ENCODE measurements at places on chromosomes 7 and 10.

DNA sequence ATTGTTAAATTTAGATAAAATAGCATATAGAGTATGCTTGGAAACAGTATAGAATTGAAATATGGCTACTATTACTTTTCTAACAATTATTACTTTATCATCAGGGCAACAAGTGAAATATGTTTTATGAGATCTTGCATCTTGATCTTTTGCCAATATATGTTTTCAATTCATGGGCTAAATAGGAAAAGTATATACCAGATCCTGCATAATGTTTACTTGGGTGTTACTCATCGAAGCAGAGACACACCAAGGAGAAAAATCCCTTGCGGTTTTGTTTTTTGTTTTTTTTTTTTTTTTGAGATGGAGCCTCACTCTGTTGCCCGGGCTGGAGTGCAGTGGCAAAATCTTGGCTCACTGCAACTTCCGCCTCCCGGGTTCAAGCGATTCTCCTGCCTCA lies 541.4 kb downstream of the SUGCT start:
- peak; percentile 45 for DNase-seq

GRCh38 chr10:69160809-69161241 lies 19.2 kb upstream of the SUPV3L1 start:
- peak; percentile 28 for DNase-seq

GRCh38 chr10:30940256-30940655 lies 91.4 kb downstream of the ZNF438 start:
- DNase-seq = no peak

DNA sequence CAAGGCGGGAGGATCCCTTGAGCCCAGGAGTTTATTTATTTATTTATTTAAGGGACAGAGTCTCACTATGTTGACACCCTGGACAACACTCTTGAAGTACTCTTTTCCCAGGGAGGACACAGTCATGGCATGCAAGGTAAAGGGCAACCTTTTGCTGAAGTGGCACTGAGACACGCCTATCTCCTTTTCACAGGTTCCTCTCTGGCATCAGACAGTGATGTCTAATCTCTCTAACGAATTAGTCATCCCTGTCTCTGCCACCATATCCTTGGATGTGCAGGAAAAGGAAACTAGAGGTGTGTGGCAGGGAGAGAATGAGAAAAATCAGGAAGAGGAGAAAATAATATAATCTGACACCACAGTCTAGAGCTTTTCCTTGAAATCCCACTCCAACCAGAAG lies 19.5 kb downstream of the CPVL start:
- DNase-seq = no peak

DNA sequence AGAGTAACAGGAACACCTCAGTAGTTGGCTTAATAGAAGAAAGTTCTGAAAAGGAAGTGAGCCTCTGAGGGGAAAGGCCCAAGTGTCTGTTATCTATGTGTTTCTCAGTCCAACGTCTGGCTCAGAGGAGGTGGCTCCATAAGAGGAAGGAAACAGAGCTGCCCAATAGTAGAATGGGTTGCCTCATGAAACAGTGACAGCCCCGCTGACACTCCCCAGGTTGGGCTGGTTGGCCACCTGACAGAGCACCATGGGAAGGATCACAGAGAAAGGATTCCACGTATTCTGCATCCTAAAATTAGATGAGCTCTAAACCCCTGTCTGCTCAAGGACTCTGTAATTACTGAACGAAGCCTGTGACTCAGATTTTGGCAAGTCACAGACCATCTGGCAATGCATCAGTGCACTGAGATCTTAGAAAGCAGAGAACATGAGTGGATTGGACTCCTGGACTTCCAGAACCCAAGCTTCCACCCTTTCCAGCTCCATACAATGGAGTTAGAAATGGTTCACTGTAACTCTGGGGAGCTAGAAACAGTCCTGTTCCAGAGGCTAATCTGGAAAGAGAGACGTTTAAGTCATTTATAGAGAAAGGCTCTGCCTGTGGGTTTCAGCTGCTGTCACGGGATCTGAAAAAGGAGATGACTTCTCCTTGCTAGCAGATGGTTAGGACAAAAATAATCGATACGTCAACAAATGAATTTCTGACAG lies 2.9 kb downstream of the PKD2L1 start:
- DNase-seq = no peak

DNA sequence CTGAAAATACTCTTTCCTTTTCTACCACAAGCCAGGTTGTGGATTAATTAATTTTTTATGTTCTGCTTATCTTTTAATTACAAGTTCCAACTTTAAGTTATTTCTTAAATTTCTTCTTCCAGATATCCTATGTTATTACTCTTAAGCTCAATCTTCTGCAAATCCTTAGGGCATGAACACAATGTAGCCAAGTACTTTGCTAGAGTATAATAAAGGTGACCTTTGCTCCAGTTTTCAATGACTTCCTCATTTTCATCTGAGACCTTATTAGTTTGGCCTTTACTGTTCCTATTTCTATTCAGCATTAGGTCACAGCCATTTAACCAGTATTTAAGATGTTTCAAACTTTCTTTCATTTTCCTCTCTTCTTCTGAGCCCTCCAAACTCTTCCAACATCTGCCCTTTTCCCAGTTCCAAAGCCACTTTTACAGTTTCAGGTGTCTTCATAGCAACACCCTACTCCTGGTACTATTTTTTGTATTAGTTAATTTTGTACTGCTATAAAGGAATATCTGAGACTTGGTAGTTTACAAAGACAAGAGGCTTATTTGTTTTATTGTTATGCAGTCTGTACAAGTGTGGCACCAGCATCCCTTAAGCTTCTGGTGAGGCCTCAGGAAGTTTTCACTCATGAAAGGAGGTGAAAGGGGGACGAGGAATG lies 886.2 kb upstream of the GHITM start:
- no peak for DNase-seq

GRCh38 chr7:139708541-139708940 lies 69.3 kb downstream of the HIPK2 start:
- DNase-seq = no peak

DNA sequence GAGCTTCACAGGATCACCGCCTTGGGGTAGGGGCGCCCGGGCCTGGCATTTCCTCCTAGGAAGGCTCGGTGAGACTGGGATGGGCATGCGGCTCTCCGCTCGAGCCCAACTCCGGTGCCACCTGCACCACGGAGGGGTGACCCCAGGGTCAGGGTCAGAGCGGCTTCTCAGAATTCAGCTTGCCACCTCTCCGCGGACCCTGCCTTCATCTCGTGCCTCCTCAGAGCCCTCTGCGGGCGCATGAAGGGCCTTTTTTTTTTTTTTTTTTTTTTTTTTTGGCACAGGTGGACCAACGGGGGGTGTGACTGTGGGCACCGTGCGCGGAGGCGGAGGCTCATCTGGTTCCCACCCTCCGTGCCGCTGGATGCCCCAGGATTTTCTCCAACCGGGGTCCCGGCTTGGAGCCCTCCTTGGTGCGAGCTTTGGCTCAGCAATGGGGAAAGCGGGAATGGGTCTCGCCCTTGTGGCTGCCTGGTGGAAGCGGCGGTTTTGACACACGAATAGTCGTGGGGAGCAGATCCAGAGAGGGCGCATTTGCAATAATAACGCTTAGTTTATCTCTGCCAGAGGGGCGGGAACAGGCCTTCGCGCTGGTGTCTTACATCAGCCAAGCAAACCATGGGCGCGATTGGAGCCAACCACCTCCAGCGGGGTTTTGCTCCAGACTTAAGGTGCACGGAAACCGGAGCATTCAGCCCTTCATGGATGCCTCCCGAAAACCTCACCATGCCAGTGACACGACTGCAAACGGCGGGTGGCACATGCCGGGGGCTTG lies 5.0 kb upstream of the TNRC18 start:
- DNase-seq = peak; percentile 93

DNA sequence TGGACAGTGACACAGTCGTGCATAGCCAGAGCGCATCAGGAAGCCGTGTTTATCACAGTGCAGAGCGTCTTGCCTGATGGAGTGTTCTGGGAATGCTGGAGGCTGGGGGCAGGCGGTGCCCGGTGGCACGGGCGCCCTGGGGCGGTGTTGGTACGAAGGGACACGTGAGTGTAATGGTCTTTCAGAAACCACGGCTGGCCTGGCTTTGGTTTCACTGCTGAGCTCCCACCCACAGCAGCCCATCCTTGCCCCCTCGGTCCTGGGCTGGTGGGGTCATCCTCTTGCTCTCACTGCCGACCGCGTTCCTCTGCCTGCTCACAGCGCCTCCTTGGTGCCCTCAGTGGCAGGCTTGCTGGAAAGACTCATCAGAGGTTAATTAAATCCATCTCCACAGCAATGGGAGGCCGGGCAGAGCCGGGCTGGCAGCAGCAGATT lies 50.6 kb downstream of the NKX6-2 start:
- no peak for DNase-seq

GRCh38 chr7:23044581-23044980 lies 30.7 kb upstream of the HYCC1 start:
- DNase-seq = no peak

DNA sequence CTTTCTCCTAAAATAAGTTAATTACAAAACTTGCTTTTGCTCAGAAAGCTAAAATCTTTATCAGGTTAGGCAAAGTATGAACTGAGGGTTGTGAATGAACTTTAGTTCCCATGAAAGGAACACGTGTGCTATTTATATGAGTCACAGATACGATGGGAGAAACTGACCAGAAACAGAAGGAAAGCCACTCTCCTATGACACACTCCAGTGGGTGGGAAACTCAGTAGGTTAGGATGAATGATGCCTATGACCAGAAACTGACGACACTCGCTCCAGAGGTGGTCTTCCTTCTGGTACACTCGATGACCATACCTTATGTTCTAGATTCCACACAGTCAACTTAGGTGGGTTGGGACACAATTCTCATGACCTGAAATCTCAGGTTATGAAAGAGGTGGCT lies 215.7 kb upstream of the INHBA start:
- DNase-seq = peak; percentile 84

DNA sequence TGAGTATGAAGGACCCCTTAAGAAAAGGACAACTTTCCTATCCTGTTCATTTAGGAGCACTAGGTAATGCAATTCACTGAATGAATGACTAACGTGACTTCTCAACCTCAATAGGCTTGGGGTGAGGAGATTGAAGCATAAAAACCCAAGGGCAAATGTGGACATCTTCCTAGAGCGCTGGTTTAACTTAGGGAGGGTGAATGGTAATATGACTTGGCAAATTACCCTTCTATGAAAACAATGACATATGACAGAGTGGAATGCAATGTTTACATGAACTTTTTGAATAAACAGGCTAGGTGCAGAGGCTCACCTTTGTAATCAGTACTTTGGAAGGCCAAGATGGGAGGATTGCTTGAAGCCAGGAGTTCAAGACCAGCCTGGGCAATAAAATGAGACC lies 83.9 kb upstream of the ANK3 start:
- DNase-seq = no peak

DNA sequence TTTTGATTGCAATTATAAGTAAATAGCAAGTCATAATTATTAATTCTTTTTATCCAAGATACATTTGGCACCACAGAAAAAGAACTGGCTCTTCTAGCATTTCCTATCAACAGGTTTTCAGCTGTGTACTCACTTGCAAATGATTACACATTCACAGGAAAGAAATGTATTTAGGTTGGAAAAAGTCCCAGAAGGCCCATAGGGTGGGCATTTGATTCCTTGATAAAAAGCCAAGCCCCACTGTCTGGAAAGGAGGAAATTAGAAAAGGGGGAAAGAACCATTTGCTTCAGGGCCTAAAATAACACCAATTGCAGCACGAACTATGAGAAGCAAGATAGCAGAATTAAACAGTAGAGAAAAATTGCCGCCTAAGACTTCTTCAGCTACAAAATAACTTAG lies 80.8 kb upstream of the COL1A2 start:
- DNase-seq = peak; percentile 81

GRCh38 chr10:23150091-23150490 lies 42.0 kb upstream of the PTF1A start:
- no peak for DNase-seq

- DNase-seq = no peak
Measured at GRCh38 chr7:102191556-102192379, 94.9 kb upstream of the SH2B2 start.

DNA sequence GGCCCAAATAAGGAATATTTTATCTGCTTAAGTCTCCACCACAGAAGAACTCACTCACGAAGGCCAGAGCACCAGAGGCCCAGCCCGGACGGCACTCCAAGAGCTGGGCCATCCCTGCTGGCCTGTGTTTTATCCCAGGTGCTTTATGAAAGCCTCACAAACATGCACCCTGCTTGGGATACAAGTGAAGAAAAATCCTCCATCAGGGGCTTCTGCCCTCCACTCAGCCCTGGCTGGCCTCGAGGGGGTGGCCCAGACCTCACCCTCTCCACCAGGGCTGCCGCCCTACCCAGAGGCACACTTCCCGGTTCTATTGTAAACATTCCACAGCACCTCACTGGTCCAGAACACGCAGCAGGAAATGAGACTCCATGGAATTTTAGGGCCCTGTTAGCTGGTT lies 19.8 kb upstream of the DNAAF5 start:
- DNase-seq = no peak

GRCh38 chr7:158245724-158246041 lies 341.9 kb downstream of the PTPRN2 start:
- DNase-seq = no peak

GRCh38 chr7:94064541-94065191 lies 60.5 kb upstream of the BET1 start:
- peak; percentile 48 for DNase-seq

GRCh38 chr7:73742753-73743641 lies 4.4 kb upstream of the ABHD11 start:
- DNase-seq = no peak

DNA sequence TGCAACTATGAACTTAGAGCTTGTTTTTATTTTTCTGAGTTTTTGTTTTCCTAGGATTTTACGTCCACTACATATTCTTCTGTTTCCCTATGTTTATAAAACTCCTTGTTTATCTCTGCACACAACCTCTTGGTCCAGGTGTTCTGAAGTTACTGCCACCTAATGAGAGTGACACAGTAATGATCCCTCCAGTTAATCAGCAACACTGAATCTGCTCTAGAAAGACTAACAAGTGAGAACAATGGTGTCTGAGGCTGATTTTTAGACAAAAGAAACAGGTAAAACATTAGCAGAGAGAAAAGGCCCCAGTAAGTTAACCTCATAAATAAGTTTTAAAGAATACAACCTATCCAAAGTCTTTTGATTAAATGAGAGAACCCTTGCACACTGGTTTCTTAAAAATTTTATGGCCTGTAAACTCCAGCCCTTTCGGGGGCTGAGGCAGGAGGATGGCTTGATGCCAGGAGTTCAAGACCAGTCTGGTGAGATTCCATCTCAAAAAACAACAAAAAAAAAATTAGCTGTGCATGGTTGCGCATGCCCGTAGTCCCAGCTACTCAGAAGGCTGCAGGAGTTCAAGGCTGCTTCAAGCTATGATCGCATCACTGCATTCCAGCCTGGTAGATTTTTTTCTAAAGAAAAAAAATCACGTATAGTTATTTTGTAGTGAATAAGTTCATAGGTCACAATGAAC lies 397.6 kb downstream of the MAGI2 start:
- DNase-seq = no peak

- DNase-seq = no peak
Measured at GRCh38 chr10:127802531-127803095, 65.6 kb downstream of the FOXI2 start.

DNA sequence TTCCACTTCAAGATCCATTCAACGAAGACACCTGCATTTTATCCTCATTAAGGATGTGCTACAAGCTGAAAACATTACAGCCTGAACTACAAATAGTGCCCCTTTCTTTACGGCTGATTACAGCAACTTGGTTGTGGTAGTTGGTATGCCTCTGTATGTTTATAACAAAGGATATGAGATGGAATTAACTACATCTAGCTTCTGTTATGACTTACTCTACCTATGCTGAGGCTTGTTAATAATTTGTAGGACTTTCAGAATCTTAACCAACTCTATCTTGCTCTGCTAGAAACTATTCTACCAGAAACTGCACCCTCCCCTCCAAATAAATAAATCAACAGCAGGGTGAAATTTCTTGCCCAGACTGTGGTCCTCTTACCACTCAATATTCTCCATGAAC lies 448.1 kb downstream of the GRM8 start:
- DNase-seq = no peak

- DNase-seq = no peak
Measured at GRCh38 chr7:2755531-2755930, 67.5 kb downstream of the AMZ1 start.

Measured in fibroblast of skin of right quadriceps (primary cell).